ENCODE measurements at places on chromosomes 12 and 14.

- DNase-seq: no peak
Observed at GRCh38 chr14:20489093-20489994, 16.0 kb upstream of the RNASE10 start.

- DNase-seq: no peak
Observed at GRCh38 chr12:52280796-52281560, 6.5 kb downstream of the KRT86 start.

DNA sequence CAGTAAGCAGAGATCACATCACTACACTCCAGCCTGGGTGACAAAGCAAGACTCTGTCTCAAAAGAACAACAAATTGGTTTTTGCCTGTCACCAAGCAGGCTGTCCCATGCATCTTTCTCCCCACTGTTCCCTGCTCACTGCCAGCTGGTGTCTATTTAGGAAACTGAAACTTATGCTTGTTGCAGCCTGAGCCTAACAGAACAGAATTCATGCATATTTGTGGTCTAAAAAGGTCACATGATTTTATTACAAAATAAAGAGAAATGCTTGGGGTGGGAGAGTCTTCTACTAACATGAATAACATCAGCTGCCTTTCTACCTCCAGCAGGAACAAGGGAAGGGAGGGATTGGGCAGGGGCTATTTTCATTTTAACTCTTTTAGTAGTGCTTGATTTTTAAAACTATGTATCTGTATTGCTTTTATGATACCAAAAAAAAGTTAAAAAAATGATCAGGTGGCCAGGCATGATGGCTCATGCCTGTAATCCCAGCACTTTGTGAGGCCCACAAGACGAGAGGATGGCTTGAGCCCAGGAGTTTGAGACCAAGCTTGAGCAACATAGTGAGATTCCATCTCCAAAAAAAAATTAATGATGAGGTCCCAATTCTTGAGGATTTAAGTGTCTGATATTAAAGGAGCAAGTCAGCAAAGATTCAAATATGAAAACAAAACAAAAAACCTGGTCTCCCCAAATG lies 923 bp downstream of the STAT2 start:
- peak; percentile 33 for DNase-seq

DNA sequence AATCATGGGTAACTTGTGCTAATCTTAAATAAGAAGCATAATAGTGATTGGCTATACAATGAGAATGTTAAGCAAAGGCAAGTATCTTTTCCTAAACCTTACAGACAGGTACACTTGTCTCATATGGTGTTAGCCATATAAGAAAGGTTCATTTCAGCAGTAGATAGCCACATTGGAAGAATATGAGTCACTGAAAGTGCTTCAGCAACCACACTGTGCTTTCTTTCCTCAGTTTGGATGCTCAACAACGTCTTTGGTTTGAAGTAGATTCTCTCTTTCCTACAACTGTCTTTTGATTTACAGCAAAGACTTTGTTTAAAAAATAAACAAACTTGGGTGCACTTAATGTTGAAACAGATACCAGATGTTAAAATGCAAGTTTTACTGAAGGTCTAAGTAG lies 8.9 kb downstream of the DDHD1 start:
- no peak for DNase-seq

DNA sequence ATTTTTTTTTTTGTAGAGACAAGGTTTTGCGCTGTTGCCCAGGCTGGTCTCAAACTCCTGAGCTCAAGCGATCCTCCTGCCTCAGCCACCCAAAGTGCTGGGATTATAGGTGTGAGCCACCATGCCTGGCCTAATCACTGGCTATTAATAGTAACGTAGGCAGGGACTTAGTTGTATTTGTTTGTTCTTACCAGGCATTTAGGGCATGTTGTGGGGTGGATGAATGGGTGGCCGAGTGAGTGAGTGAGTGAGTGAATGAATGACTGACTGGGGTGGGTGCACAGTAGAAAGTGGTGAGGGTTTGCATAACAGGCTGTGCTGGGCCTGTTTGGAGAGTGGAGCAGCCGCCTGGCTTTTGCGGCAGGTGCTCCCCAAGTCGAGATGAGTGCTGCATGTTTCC lies 87.0 kb downstream of the FOXN4 start:
- no peak for DNase-seq

- DNase-seq: no peak
Observed at GRCh38 chr12:57719777-57720605, 18.6 kb downstream of the AGAP2 start.

GRCh38 chr14:66979101-66979974 lies 209.9 kb upstream of the GARIN2 start:
- no peak for DNase-seq

GRCh38 chr12:7039403-7039802 lies 21.1 kb upstream of the C1S start:
- no peak for DNase-seq

- DNase-seq: no peak
Observed at GRCh38 chr12:125674554-125675338, 609.5 kb downstream of the AACS start.

DNA sequence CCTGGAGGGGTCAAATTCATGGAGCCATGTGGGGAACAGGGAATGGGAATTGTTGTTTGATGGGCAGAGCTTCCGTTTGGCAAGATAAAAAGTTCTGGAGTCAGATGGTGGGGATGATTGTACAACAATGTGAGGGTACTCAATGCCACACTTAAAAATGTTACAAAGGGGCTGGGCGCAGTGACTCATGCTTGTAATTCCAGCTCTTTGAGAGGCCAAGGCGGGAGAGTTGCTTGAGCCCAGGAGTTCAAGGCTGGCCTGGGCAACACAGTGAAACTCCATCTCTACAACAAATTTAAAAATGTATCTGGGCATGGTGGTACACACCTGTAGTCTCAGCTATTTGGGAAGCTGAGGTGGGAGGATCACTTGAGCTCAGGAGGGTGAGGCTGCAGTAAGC lies 66.0 kb upstream of the DIO3 start:
- DNase-seq: no peak

GRCh38 chr12:116027551-116027821 lies 250.0 kb downstream of the MED13L start:
- DNase-seq: no peak

GRCh38 chr14:97802430-97803373 lies 1005.5 kb downstream of the VRK1 start:
- DNase-seq: no peak

DNA sequence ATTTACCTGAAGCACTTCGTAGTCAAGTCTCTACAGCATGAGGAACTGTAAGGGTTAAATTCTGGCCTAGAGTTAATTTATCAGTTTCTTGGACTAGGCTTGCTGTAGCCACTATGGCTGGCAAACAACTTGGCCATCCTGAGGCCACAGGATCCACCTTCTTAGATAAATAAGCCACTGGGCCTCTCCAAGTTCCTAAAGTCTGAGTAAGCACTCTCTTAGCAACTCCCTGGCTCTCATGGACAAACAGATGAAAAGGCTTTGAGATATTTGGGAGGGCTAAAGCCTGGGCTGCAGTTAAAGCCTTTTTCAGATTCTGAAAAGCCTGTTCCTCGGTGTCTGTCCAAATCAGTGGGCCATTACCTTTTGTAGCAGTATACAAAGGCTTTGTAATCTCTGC lies 675.0 kb downstream of the TMEM121 start:
- no peak for DNase-seq
